ENCODE measurements at places on chromosomes 6 and 20.
A peak's percentile ranks its signal among the peaks of the same experiment; 100 is the strongest.

DNA sequence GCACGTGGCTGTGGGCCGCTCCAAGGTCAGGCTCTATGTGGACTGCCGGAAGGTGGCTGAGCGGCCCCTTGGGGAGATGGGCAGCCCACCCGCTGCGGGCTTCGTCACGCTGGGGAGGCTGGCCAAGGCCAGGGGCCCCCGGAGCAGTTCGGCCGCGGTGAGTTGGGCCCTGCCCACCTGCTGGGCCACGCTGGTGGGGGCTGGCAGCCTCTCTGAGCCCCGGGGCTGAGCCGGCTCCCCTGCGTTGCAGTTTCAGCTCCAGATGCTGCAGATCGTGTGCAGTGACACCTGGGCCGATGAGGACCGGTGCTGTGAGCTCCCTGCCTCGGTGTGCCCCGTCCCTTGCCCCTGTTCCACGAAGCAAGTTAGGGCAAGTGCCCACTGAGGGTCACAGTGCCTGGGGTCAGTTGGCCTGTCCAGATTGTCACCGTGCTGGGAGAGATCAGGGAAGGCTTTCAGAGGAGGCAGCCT lies 27.1 kb downstream of the COL20A1 start:
- DNase-seq, result no peak

DNA sequence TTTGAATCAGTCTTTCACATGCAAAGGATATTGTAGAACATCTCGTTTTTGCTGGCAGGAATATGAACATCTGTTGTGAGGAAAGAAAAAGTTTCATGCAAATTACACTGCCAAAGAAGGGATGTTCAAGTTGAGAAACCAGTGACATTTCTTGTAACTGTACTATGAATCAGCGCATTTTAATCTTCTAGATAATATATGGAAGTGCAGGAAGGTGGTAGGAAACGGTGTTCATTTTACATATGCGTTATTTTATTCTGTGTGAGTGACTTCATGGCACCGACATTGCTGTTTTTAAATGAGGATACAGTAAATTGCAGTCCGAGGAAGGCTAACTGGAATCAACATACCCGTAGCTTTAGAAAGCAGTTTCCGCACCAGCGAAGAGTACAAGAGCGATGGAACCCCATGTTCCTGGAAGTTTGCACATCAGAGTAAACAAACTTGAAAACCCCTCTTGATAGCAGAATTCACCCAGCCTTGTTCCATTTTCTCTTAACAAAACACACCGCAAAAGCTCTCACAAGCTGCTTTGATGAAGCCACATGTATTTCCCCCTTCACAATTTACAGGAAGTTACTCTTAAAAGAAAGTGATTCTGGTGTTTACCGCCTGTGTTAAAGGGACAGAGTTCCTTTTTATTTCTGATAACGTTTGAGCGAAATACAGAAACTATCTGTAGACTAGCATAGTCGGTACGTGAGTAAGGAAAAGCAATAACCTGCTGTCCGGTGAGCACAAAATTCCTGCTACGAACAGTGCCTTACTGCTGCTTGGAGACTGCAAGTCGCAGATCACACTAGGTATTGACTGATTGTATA lies 11.5 kb downstream of the PRDM1 start:
- DNase-seq, result peak; percentile 93

- no peak for DNase-seq
Measured at GRCh38 chr20:34251619-34252018, 10.4 kb downstream of the ASIP start.

DNA sequence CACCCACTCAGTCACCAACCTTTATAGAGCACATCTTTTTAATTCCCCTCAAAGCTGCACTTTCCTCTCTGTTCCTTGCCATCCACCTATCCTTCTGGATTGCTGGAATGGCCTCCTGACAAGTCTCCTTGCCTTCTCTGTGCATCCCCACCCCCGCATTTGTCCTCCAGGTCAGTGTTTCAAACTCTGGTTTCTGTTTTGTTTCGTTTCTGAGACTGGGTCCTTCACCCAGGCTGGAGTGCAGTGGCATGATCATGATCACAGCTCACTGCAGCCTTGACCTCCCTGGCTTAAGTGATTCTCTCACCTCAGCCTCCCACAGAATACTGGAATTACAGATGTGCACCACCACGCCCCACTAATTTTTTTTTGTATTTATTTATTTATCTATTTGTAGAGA lies 96.2 kb downstream of the PLCB1 start:
- DNase-seq, result no peak

DNA sequence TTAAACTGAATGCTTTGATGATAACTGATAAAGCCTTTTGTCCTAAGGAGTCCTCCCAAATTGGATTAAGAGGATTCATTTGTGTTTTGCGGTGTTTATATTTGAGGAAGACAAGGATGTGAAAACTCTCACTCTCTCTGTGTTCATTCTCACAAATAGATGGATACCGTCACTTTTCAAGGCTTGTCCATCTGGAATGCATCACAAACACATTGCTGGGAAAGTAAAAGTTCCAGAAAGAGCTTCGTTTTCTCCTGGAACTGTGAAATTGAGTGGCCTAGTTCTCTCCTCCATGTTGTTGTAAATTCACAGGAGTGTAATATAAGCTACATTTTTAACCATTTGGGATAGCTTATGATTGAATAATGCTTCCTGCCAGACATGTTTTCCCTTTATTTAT lies 581.6 kb upstream of the FLRT3 start:
- no peak for DNase-seq

DNA sequence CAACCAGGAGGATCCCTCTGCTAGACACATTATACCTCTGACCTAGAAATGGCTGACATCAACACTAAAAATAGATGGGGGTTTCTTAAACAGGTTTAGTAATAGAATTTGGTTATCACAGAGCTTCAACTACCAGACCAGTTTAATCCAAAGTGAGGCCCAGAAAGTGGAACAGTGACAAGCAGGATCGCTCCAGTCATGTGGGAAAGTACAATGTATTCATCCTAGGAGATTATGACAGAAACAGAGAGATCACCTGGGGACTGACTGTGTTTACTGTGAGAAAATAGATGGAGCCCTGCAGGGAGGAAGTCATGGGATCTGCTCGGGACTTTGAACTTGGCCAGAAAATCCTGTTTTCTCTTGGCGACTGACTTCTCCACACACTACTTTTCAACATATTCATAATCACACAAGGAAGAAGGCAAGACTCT lies 238.7 kb upstream of the SOX4 start:
- no peak for DNase-seq

DNA sequence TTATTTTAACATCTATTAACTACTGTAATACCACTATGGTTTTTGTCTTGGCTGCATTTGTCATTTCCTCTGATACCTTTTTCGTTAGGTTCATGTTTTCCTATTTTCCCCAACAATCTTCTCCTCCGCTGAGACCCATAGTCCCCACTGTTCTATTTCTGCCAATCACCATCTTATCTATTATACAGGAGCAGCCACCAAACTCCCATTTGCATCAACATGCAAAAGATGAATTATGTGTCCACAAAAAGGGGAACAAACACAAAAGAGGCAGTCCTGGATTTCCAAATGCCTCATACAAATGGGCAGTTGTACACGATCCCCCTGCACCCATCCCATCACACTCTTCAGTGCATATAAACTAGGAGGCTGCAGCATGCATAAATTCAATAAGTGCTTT lies 121.7 kb upstream of the MYLIP start:
- no peak for DNase-seq

Data from CD4-positive, alpha-beta T cell treated with Interferon alpha-2 for 1 hour (primary cell).